ENCODE measurements at places on chromosomes 7 and 10.

DNA sequence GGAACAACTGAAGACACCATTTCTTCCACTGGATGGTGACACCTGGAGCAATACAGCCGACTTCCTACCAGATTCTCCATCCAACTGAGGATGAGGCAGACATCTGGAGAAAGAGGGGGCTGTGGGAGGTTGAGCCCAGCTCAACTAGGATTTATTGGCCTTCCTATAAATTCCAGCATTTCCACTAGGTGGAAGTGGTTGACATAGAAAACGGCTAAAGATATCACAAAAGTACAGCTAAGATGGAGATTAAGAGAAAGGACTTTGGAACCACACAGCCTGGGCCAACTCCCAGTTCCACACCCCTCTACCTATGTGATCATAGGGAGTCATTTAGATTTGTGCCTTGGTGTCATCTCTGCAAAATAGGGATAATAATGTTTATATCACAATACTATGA, 61.3 kb upstream of the CAV2 start:
- DNase-seq = no peak

- DNase-seq = peak; percentile 75
Observed at GRCh38 chr7:129210256-129210988, 14.4 kb upstream of the AHCYL2 start.

DNA sequence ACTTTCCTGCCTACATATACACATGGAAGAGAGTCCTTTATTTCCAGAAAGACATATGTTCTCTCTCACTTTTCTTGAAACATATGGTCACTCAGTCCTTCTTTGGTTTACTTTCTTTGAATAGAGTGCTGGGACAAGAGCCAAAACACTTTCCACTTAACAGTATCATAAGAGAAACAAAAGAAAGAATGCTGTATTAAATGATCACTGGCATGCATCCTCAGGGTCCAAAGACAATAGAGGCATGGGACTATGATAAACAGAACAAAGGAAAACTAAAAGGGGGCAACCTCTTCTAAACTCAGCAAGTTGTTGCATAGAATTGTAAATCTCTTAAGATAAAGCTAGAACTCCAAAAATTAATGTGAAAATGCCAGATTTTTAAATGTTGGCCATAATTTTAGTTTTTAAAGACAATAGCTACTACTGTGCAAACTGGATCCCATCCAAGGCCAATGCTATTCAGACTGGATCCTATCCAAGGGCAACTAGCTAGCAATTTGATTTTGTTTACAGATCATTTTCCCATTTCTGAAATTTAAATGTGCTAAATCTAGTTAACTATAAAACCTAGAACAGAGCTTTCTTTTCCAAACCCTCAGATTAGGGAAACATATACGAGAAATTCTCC, 687.5 kb downstream of the SORCS3 start:
- no peak for DNase-seq

- no peak for DNase-seq
Observed at GRCh38 chr7:116522247-116522646, 2.6 kb upstream of the CAV1 start.

GRCh38 chr7:120028636-120029035, 244.3 kb upstream of the KCND2 start:
- no peak for DNase-seq

DNA sequence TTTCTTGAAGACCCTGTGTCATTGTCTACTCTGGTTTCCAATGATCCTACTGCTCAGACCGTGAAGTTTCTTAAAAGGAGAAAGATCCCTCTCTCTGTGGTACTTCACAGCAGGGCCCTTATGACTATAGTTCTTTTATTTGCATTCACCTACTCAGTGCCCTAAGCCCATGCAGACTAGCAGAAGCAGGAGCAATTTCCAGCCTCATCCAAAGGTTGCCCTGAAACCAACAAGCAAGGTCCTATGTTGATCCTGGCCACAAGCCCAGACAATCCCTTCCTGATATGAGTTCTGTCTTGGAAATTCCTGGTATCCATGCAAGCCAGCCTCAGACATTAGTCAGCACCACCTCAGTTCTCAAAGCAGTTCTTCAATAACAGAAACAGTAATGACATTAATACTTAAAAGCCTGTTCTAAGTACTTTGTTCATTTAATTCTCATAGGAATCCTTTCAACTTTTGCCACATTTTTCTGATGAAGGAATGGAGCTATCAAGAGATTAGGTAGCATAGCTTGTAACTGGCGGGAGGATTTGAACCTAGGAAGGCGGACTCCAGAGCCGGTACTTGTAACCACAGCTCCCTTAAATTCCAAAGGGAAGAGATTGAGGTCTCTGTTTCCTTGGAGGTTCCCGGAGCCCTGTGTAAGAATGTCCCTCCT, 58.1 kb upstream of the ST8SIA6 start:
- DNase-seq = no peak

- DNase-seq = no peak
Observed at GRCh38 chr7:117101026-117101425, 147.7 kb downstream of the ST7 start.

- DNase-seq = no peak
Observed at GRCh38 chr7:85475476-85475875, 288.6 kb upstream of the SEMA3D start.

- DNase-seq = no peak
Observed at GRCh38 chr10:121158988-121159579, 307.9 kb downstream of the WDR11 start.

- DNase-seq = no peak
Observed at GRCh38 chr10:123706236-123706635, 40.1 kb downstream of the GPR26 start.

GRCh38 chr7:22386206-22386858, 29.4 kb upstream of the RAPGEF5 start:
- DNase-seq = no peak

DNA sequence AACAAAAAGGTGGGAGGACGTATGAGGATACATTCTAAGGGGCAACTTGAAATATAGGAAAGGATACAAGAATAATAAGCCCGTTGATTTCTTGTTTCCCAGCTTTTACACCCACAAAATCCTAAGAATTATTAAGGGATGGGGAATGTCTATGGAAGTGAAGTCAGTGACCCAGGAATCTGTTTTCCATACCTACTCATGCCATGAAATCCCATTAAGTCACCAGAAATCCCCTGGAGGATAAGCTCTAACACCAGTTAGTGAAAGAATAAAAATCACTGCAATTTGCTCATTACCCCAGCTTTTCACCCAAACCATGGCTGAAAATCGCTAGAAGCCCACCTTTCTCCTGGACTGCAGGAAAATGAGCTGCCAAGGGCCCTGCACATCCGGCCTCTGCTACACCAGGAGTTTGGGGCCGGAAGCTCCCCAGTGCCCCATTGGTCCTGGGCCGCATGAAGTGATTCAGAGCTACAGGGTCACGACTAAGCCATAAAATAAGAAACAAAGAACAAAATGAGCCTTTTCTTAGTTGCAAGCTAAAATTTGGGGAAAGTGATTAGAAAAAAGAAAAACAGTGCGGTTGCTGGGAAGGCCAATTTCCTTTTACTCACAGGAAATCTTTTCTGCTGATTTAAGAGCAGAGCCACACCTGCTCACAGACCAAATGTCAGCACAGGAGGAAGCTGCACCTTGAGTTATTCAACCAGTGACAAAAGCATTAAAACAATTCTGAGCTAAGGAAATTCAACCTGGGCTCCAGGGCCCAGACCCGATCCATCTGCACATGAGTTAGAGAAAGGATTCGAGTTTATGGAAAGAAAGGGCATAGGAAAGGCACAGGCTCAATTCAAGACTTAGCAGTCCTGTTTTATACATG, 40.3 kb downstream of the HIPK2 start:
- no peak for DNase-seq

DNA sequence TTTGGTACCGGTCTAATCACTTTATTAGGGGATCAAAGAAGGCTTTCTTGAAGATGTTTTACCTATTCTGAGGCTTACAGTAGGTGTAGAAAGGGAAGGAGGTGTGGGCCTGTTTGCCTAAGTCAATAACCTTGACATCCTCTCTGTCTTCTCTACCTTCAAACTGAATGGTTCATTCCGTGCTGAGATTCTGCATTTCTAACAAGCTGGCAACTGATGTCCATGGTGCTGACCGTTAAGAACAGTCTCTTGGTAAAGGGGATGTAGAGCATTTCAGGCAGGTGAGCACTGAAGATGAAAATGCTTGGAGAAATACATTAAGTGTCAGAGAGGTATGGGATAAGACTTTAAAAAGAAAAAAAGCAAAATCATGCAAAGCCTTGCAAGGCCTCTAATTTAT, 51.5 kb upstream of the DGKB start:
- no peak for DNase-seq

GRCh38 chr10:85490431-85490830, 876.2 kb downstream of the GRID1 start:
- no peak for DNase-seq

DNA sequence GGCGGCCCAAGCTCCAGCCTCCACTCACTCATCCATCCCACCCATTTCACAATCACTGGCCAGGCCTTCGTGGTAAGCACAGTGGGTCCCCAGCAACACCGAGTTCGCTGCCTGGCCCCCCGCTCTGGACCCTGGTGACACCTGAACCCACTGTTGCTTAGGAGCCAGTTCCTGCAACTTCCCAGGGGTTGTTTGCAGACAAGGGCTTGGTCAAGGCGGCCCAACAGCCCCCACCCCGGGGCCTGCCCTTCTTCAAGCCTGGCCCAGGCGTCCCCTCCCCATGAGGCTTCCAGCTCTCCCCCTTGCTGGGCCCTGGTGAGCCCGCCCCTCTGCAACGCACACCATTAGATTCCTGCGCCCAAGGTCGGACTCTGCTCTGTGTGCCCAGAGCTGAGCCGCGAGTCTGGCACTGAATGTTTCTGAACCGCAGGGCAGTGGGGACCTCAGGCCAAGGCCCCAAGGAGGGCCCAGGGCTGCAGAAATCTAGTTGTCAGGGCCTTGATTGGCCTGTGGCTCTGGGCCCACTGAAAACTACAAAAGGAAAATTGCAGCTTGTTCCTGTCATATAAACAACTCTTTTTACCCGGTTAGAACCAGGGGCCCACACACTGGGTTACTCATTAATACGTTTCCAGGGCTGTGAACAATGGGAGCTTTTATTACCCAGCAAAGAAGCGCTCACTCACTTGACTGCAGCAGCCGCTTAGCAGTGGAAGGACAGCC, 2.1 kb upstream of the COX19 start:
- DNase-seq = no peak

DNA sequence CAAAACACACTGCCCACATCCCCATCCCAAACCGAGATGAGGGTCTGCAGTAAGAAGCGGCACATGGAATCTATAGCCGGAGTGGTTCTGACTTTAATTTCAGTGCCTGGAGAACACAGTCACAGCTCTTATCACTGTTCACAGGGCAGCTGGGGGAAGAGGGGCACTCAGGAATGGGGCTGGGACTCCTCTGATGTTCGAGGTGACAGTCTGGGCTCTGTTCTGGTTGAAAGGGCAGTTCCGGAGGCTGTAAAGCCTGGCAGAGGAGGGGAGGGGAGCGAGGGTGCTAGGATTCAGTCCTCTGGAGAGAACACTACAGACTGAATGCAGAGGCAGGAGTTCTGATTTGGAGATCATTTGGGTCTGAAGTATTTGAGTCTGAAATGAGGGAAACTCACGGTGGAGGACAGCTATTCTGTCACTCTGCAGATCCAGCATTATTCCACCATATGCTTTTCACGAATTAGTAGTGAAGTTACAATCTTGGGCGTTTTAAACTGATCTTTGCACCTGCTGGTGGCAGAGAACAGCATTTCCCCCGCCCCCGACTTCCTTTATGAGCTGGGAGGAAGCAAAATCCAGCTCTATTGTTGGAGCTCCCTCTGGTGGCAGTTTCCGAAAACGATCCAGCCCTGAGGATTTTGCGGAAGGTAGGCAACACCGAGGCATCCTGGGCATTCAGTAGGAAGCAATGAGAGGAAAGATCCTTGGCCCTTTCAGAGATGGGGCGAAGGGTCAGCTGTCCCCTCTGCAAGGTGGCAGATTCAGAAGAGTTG, 22.7 kb upstream of the KCNK18 start:
- peak; percentile 88 for DNase-seq

DNA sequence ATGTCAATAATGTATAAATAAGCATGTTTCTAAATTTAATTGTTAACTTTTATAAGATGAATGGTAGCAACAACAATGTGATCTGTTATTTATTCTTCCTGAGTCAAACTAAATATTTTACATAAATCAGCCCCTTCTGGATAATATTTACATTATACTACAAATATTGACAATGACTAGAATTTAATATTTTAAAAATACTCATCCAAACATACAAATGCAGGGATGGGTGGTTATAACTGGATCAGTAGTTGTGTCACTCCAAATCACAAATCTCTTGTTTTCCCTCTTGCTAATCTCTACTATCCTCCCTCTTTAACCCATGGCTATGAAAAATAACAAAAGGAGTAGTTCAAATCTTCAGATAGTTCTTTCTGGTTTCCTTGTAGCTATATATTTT, 407.0 kb downstream of the HTR7 start:
- no peak for DNase-seq

- no peak for DNase-seq
Observed at GRCh38 chr7:27113991-27114769, 11.7 kb upstream of the HOXA2 start.

- no peak for DNase-seq
Observed at GRCh38 chr7:11956991-11957390, 125.0 kb upstream of the THSD7A start.

- DNase-seq = peak; percentile 27
Observed at GRCh38 chr7:132580717-132581285, 4.5 kb upstream of the PLXNA4 start.

DNA sequence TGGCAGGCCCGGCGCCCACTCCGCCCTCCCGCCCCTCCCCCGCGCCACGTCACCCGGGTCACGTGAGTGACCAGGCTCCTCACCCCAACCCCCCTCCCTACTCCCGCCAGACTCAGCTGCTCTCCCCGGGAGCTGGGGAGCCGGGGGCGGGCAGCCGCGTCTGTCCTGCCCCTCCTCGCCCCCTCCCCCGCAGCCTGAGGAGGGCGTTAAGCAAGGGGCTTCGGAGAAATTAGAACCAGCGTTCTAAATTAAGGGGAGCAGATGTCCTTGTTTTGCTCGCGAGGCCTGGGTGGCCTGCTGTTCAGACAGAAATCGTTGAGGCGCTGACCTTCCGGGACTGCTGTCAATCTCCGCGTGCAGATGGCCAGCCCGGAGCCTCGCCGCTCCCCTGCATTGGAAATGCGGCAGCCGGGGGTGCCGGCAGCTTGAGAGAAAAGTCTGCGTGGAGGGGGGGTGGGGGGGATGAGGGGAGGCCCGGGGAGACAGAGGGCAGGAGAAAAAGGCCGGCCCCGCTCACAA, 102.2 kb upstream of the ZNF438 start:
- DNase-seq = peak; percentile 44

DNA sequence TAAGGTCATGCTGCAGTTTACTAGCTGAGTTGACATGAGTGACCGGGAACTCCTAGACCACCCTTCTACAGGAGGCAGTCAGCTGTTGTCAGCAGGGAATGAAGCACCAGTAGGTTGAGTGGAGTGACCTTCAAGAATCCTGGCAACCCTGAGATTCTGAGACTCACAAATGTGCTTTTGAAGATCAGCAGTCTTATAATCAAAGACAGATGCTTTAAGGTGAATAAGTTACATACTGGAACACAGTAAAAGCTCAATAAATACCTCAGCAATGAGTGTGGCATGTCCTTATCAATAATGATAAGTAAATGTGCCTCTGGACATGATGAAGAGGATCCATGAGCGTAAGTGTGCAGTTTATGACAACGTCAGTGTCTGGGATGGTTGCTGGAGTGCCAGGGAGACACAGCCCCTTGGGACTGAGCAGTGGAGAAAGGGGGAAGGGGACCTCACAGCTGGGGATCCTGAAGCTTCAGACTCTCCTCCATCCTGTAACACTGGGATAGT, 11.9 kb upstream of the OR6V1 start:
- no peak for DNase-seq

- no peak for DNase-seq
Observed at GRCh38 chr10:13039761-13040160, 38.2 kb upstream of the CCDC3 start.

- DNase-seq = no peak
Observed at GRCh38 chr7:77370606-77371005, 45.5 kb downstream of the GSAP start.
